ENCODE measurements at places on chromosomes 16 and 17. TPM values are rescaled to one million over a fixed set of nuclear protein-coding genes. Genes with fewer than 3 reads are reported as not detected.

DNA sequence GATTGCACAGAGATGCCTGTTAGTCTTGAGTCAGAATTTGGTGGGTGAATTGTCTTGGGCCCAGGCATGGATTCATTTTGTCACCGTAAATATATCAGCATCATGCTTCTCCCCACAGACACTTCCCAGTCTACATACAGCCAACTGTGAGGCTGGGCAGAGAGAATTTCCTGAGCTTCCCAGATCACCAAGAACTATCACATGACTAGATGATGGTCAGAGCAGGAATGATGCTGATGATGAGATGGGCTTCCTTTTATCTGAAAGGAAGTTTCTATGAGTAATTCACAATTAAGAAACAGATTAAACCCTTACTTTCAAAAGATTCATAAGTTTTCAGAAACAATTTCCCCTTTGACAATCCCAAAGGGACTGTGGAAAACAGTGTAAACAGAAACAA is 323 bp upstream of the KRTAP9-9 start:
- H3K27ac ChIP-seq, result no peak overlapping the region
- H3K36me3 ChIP-seq, result no peaks in the 10 kb centered on the region
- DNase-seq, result no peak

DNA sequence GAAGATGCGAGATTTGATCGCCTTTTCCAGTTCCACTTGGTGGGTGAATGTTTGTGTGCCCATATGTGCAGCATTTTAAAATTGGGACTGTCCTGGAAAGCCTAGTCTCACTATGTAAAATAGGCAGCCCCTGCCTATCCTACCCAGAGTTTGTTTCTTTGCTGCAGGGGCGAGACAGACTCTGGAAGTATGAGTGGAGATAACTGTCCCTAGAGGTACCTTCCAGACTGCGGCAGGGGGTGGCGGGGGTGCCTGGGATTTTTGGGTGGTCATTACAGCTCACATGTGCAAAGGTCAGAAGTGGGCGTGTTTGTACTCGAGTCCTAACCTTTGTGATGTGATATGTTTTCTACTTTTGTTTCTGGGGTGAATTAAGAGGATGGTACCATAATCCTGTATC is 36.6 kb downstream of the MPRIP start:
- H3K4me3 ChIP-seq, result no peak overlapping the region
- peaks cover 78% of the 10 kb centered on the region for H3K4me1 ChIP-seq
- no peaks in the 10 kb centered on the region for H3K27me3 ChIP-seq
- H3K36me3 ChIP-seq, result peaks cover 58% of the 10 kb centered on the region

The MT4 gene
- not detected for polyA plus RNA-seq

The CCR7 gene
- polyA plus RNA-seq, result 0.35 TPM

DNA sequence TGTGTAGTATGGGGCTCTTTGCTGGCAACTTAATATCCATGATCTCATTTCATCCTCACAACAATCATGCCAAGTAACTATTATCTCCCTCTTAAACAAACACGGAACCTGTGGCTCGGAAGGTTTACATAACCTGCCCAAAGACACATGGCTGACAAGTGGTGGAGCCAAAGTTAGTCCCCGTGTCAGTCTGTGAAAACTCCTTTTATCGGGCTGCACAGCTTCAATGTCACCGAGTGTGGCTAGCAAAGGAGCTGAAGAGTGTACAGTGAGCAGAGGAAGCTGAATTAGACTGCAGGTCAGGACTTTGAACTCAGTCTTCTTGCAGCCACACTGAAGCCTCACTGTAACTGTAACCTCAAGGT is 80.3 kb downstream of the PARN start:
- no peak overlapping the region for H3K27ac ChIP-seq
- H3K4me1 ChIP-seq, result no peaks in the 10 kb centered on the region
- peaks cover 63% of the 10 kb centered on the region for H3K36me3 ChIP-seq

GRCh38 chr17:75277664-75278071 is 6.6 kb upstream of the MIF4GD start:
- no peaks in the 10 kb centered on the region for H3K36me3 ChIP-seq
- no peaks in the 10 kb centered on the region for H3K27me3 ChIP-seq
- H3K4me3 ChIP-seq, result no peak overlapping the region
- H3K4me1 ChIP-seq, result peaks cover 8% of the 10 kb centered on the region
- no peak for DNase-seq

The PRSS8 gene
- 0.23 TPM for polyA plus RNA-seq

The OTOA gene
- not detected for polyA plus RNA-seq

GRCh38 chr16:2713523-2713922 is 6.5 kb downstream of the PRSS27 start:
- no peak for DNase-seq
- no peak overlapping the region for H3K4me3 ChIP-seq
- H3K27me3 ChIP-seq, result no peaks in the 10 kb centered on the region
- peaks cover 10% of the 10 kb centered on the region for H3K4me1 ChIP-seq

DNA sequence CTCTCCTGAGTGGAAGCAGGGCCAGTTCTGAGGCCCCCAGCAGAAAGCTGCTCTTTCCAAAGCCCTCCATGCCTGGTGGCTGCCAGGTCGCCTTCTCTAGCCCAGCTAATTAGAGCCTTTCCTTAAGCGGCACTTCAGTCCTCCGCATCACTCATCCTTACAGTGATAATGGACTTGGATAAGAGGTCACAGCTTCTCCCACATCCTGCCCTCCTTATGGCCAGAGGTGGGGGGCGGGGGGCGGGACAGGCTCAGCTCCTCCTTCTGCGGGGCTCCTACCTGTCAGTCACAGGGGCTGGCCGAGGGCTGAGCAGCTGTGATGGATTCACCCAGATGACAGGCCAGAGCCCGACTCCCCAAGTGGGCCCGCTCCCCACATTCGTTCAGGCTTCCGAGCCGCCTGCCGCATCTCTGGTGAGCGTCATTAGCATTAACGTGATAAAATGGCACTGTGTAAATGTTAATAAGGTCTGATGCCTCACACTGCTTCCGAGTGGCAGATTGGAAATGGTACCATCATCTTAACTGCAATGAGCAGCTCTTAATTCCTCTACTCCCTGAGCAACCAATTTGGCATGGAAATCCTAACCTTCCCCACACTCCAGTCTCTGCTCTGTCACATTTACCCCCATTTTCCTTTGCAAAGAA is 41.3 kb downstream of the GRIN2C start:
- no peaks in the 10 kb centered on the region for H3K4me1 ChIP-seq
- DNase-seq, result no peak
- H3K27ac ChIP-seq, result no peak overlapping the region
- H3K27me3 ChIP-seq, result no peaks in the 10 kb centered on the region

- no peaks in the 10 kb centered on the region for H3K4me1 ChIP-seq
- H3K27ac ChIP-seq, result no peak overlapping the region
- DNase-seq, result no peak
- no peaks in the 10 kb centered on the region for H3K27me3 ChIP-seq
- peaks cover 17% of the 10 kb centered on the region for H3K36me3 ChIP-seq
- no peak overlapping the region for H3K4me3 ChIP-seq
Measured at GRCh38 chr16:14140923-14141322, 69.8 kb downstream of the MRTFB start.

The OR4D1 gene
- polyA plus RNA-seq, result not detected

The CRHR1 gene
- polyA plus RNA-seq, result not detected

GRCh38 chr17:14604591-14605266 is 303.8 kb downstream of the HS3ST3B1 start:
- H3K36me3 ChIP-seq, result no peaks in the 10 kb centered on the region
- no peak for DNase-seq
- no peaks in the 10 kb centered on the region for H3K4me1 ChIP-seq
- H3K27me3 ChIP-seq, result no peaks in the 10 kb centered on the region
- H3K27ac ChIP-seq, result no peak overlapping the region
- H3K4me3 ChIP-seq, result no peak overlapping the region

DNA sequence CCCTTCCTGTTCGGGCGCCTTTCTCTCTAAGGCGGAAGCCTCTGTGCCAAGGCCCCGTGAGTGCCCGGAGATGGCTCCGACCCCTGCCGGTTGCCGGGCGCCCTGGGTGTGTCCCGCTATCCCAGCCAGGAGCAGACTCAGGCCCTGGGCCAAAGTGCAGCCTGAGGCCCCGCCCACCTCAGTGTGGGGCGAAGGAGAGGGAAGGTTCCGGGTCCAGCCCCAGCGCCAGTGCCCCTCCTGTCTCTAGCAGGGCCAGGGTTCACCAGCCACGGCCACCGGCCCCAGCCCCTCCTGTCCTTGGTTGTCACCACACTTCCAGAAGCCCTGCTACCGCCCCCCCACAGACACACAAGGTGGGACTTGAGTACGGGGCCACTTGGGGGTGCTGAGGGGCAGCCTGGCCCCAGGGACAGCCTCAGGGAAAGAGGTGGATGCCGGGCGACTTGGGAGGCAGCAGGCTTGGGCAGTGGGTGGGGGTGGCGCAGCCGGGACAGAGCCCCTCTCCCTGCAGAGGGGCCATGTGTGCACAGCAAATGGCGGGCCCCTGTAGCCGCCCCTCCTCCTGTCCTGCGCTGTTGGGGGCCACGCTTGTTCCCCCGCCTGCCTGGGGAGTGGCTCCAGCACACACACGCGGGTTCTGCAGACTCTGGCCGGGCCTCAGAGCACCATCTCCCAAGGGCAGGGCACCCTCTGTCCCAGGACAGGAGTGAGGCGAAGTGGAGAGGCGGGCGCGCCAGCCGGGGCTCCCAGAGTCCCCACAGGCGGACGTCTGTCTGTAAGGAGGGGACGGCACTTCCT is 6.0 kb downstream of the C1QTNF8 start:
- peak overlapping the region; percentile 48 for H3K4me3 ChIP-seq
- peaks cover 19% of the 10 kb centered on the region for H3K4me1 ChIP-seq
- DNase-seq, result peak; percentile 82
- H3K36me3 ChIP-seq, result no peaks in the 10 kb centered on the region
- peaks cover 3% of the 10 kb centered on the region for H3K27me3 ChIP-seq
- H3K27ac ChIP-seq, result peak overlapping the region; percentile 80

DNA sequence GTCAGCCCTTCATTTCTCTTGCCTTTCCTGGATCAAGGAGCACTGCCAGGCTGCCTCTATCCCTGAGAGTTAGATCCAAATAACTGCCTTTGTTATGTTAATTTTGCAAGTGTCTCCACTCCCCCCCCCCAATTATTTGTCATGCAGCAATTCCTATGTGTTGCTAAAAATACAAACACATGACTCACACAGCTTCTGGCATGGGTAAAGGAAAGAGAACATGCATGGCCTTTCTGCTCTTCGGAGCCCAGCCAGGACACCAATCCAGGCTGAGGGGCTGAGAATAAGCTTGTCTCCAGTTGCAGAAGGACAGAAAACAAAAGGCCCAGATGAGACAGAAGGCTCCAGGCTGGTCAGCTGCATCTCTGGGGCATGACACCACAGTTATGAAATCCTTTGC is 148.0 kb upstream of the TNRC6C start:
- H3K4me3 ChIP-seq, result no peak overlapping the region
- peaks cover 22% of the 10 kb centered on the region for H3K4me1 ChIP-seq
- peak overlapping the region; percentile 68 for H3K27ac ChIP-seq

DNA sequence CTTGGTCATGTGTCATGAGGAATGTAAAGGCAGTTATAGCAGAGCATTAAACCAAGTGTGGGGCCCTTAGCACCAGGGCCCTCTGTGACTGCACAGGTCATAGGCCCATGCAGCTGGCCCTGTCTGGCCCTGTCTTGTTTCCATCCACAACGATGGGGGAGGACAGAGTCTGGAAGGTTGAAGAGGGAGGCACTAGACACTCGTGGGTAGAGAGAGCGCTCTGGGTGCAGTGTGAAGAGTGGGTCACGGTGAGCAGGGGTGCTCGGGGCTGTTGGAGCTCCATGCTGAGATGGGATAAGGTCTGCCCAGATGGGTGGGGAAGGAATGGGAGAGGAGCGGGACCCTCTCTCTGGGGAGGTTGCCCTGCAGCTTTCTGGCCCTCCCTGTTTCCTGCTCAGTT is 12.8 kb upstream of the KSR1 start:
- no peak overlapping the region for H3K4me3 ChIP-seq
- H3K27me3 ChIP-seq, result no peaks in the 10 kb centered on the region
- H3K4me1 ChIP-seq, result no peaks in the 10 kb centered on the region
- DNase-seq, result no peak
- H3K36me3 ChIP-seq, result no peaks in the 10 kb centered on the region

- no peaks in the 10 kb centered on the region for H3K36me3 ChIP-seq
- H3K4me1 ChIP-seq, result peaks cover 6% of the 10 kb centered on the region
- H3K4me3 ChIP-seq, result no peak overlapping the region
Measured at GRCh38 chr16:80720804-80721371, 83.5 kb downstream of the CDYL2 start.

The RND2 gene
- 0.10 TPM for polyA plus RNA-seq

DNA sequence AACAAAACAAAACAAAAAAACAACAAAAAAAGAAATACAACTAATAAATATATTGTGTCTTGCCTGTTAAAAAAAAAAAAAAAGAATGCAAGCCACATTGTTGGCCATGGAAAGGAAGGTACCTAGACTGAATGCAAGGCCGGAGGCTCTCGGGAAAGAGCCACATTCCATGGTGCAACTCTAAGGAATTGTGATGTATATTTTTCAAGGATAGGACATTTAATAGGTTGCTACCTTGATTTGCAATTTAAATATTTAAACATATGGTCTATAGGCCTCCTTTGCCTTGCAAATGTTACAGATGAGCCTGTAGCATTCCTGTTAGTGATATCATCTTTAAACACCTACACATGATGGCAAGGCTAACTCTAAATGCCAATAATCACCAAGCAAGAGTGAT is 650.9 kb downstream of the TOX3 start:
- H3K36me3 ChIP-seq, result no peaks in the 10 kb centered on the region
- H3K27ac ChIP-seq, result no peak overlapping the region
- H3K4me3 ChIP-seq, result no peak overlapping the region
- H3K27me3 ChIP-seq, result no peaks in the 10 kb centered on the region
- no peaks in the 10 kb centered on the region for H3K4me1 ChIP-seq

All from heart left ventricle (tissue), 16 donors.